ENCODE measurements at places on chromosomes 3 and 15. TPM values are rescaled to one million over a fixed set of nuclear protein-coding genes. Genes with fewer than 3 reads are reported as not detected.

Gene KBTBD12
- not detected for total RNA-seq

Gene ALPK3
- 0.46 TPM for total RNA-seq

DNA sequence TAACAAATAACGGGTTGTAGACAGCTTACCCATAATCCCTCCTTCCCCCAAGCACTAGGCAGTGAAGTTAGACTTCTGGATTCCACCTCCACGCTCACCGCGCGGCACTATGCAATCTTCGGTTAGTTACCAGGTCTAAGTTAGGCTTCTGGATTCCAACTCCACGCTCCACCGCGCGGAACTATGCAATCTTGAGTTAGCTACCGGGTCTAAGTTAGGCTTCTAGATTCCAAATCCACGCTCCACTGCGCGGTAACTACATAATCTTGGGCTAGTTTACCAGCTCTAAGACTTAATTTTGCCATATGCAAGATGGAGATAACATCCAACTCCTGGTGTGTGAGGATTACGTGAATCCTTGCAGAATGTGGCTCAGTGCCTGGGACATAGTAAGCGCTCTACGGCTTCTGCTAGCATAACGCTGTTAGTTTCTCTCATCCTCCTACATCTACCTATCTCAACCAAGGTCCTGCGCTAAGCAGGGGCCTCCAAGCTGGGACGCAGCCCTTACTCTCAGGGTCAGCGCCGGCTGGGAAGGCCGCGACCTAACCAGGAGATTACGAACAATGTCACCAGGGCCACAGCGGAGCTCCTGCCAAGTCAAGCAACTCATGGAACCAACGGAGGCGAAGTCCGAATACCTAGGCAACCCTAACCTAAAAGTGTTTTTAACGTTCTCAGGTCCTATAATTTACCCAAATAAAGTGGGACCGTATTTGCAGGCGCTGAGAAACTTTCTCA, 497 bp upstream of the RPLP1 start:
- DNase-seq: peak; percentile 32

GRCh38 chr15:66287461-66288057, 5.8 kb upstream of the DIS3L start:
- DNase-seq: no peak

- no peak for DNase-seq
These were observed 167.2 kb upstream of the TSC22D2 start for GRCh38 chr3:150240891-150241290.
